ENCODE measurements at places on chromosomes 16 and 17. TPM values are rescaled to one million over a fixed set of nuclear protein-coding genes. Genes with fewer than 3 reads are reported as not detected.

Gene HSD17B1
- total RNA-seq, result 2.6 TPM

Gene METTL26
- total RNA-seq, result 71.7 TPM

Gene TP53TG3F
- total RNA-seq, result not detected

DNA sequence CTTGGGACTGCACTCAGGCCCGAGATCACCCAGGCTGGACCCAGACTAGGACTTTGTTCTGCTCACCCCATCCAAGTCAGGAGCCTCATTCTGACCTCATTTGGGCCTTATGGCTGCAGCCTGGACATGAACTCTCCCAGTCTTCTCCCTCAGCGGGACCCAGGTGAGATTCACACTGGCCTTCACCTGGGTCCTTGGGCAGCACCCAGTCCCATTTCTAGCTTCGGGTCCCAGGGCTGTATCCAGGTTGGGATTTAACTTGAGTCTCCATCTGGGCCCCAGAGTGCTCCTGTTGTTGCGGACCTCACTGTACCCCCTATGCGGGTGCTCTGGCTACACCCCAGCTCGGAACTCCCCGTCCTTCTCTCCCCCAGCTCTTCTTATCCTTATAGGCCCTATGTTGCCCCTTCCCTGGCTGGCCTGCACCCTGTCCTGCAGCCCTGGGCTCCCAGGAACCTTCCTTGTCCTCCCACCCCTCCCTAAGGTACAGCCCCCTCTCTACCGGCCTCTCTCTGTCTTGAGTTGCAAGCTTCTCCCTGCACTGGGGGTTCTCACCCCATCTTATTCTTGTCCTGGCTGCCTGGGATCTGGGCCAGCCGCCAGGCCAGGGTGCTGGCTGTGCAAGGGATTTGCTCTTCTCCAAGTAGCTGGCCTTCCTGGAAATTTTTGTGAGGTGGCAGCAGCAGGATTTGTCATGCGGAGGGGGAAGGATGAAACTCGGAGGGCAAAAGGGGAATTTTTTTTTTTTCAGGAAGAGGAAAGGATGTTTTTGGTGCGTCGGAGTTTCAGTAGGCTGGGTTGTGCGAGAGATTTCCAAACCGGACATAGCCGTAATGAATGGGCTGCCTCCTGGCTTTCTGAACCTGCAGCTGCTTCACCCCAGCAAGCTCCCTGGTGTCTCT, 904 bp downstream of the MAP2K3 start:
- DNase-seq, result peak; percentile 57

GRCh38 chr17:67489273-67489672, 112.2 kb downstream of the PITPNC1 start:
- no peak for DNase-seq

GRCh38 chr16:26396511-26397235, 670.1 kb upstream of the C16orf82 start:
- DNase-seq, result no peak

DNA sequence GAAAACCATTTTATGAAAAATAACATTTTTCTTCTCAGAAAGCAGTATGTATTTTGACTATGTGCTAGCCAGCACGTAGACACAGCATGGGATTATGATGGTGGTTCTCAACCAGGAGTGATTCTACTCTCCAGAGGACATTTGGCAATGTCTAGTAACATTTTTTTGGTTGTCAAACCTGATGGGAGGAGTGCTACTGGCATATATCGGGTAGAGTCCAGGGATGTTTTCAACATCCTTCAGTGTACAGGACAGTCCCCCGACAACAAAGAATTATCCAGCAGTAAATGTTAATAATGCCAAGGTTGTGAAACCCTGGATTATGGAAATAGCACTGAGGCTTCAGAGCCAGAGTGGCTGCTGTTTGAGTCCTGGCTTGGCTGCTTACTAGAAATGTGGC, 27.7 kb downstream of the AP2B1 start:
- DNase-seq, result no peak

GRCh38 chr16:2467528-2468232, 3.4 kb upstream of the NTN3 start:
- peak; percentile 64 for DNase-seq

DNA sequence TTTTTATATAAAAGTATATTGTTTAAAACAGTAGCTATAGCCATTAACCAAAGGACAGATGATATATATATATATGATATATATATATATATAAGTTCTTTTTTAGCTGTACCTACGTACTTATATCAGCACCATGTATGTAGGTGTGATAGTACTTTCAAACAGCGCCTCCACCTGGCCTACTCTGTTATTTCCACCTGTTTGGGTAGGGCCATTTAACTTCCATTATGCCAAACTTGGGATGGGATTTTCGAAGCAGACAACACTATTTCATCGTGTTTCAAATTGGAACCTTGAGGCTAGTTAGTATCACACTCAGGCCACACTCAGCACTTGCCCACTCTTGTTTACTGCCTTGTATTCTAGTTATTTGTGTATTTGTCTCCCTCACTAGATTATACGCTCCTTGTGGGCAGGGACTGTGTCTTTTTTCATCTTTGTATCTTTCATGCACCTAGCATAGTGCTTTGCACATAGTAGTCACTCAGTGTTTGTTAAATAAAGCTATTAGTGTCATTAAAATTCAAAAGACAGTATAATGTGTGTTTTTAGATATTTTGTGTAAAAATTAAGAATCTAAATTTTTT, 11.8 kb upstream of the CLTC start:
- no peak for DNase-seq

DNA sequence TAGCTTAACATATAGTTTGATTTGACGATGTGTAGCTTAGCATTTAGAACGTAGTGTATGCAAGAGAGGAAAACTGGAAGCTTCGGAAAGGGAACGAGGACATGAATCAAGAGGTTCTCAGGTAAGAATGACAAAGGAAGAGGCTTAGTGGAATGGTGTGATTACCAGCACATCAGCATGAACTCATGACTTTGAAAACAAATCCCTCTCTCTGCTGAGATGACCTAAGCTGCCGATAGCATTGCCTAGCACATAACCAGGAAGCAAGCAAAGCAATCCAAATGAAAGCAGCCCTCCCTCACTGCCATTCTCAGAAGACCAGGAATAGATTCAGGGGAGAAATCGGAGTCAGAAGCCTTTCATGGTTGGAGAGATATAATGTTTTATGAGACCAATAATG, 51.3 kb upstream of the CCL1 start:
- no peak for DNase-seq

All from fibroblast of lung (primary cell).